ENCODE measurements at places on chromosomes 2 and 18.

DNA sequence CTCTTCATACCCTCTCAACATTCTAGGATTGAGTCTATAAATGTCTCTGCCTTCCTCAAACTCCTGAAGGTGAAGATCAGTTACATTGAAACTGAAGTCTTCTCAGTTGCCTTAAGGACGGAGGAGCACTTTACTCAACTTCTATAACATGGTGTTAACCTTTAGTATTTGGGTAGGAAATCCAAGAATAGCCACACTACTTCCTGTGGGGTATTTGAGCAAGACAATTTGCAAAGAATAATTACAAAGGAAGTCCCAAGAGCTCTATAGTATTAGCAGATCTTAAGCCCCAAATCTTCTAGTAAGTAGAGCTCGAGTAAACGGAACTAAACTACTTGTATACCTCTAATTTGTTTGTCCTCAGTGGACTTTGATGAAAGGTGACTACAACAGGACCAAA, 80.9 kb downstream of the SP100 start:
- DNase-seq, result no peak

DNA sequence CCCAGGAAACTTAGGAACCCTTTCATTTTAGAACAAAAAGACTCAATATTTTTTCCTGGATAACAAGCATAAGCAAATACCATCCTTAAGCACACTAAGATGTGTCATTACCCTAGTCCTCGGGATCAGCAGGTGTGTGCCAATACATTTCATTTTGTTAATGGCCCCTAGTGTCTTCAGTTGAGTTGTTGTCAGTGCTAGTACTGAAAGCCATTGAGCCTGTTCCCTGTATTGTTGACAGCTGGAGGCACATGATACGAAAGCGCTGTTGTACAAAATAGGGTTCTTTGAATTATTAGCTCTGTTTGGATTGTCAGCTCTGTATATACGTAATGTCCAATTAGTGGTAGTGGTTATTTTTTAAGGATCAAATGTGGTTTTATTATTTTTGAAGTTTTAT, 29.5 kb downstream of the VAPA start:
- DNase-seq, result no peak

DNA sequence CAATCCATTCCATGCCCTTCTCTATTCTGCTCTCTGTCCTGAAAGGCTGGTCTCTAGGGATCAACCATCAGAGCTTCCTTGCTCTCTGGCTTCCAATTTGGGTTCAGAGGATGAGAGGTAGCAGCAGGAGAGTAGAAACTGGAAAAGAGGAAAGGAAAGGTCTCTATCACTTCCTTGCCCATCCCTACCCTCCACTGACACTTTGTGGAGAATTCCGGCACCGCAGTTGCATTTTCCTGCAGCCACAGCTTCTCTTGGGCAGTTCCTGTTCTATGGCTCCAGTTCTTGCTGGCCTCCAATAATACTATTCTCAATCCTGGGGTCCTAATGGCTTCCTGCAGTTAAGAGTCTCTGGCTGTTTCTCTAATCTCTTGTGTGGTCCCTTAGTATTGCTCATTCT, 13.3 kb upstream of the IMPACT start:
- no peak for DNase-seq

GRCh38 chr2:189613077-189613636, 32.6 kb upstream of the SLC40A1 start:
- no peak for DNase-seq

DNA sequence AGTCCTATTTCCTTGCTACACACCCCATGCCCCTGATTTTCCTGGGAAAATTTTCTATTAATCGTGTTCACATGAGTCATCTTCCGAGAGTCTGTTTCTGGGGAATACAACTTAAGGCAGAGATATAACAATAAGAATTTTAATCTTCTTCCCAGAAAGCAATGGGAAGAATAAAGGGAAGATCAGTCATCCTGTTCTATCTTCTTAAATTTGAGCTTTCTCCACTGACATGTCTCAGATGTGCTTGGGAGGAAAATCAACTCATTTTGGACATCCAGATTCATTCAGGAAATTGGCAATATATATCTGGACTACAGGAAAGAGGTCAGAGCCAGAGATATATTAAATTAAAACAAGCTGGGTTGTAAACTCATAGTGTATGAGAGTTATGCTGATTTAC, 62.3 kb upstream of the SPAG16 start:
- no peak for DNase-seq

DNA sequence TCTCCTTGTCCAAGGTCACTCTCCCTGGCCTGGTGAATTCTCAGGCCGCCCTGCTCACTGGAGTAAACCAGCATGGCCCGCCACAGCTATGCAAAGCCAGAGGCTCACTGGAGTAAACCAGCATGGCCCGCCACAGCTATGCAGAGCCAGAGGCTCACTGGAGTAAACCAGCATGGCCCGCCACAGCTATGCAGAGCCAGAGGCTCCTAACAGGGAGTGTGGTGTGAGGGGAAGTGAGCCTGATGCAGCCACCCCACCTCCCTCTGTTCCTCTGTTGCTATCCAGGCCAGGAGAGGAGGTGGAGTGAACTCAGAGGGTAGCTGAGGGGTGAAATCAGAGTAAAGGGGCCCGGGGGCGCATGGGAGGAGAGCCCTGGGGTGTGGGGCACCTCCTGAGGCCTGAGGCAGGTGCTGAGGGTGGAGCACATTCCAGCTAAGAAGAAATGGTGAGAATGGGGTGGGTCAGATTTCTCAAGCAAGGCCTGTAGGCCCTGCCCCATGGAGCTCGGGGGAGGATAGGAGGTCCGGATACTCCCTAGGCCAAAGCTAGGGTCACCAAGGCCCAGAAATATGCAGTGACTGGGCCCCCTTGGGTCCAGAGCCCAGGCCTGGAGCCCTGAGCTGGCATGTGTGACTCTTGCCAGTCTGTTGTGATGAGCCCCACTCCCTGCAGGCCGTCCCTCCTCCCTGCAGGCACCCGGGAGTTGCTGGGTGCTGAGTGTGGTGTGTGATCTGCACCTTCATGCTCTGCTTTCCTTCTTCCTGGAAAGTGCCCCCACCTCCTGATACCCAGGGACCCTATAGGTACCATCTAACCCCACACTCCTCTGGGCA, 1.5 kb downstream of the ATP6V1B1 start:
- no peak for DNase-seq

GRCh38 chr2:239827523-239827890, 197.6 kb downstream of the NDUFA10 start:
- DNase-seq, result no peak

DNA sequence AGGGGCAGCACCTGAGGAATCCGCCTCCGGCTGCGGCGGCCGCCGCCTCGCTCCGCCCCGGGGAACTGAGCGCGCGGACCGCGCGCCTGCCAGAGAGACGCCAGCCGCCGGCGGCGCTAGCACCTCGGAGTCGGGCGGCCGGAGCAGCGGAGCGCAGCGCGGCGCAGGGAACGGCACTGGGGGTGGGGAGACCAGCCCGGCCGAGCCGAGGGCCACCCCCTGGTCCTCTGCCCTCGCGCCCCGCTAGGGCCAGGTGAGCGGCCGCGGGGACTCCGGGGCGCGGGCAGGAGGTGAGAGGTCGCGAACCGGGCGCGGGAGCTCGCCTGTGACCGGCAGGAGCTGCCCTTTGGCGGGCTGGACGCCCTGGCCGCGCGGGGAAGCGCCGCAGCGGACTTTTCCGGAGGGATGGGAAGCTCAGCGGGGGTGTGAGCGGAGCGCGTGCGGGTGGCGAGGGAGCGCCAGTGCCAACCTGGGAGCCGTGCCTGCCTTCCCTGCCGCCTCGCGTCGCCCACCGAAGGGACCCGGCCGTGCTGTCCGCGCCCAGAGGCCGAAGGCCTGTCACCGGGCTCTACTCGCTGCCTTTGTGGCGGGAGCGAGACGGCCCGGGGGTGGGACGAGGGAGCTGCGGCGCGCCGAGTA, at the start of gene GREB1L:
GREB1L (plus strand) TSS at position 92 of the 639 bp plus-strand sequence. CDS start 141,287 bp downstream, outside the sequence.
- no peak for DNase-seq

- DNase-seq, result no peak
These were observed 243.5 kb downstream of the GBX2 start for GRCh38 chr2:235924675-235925063.

DNA sequence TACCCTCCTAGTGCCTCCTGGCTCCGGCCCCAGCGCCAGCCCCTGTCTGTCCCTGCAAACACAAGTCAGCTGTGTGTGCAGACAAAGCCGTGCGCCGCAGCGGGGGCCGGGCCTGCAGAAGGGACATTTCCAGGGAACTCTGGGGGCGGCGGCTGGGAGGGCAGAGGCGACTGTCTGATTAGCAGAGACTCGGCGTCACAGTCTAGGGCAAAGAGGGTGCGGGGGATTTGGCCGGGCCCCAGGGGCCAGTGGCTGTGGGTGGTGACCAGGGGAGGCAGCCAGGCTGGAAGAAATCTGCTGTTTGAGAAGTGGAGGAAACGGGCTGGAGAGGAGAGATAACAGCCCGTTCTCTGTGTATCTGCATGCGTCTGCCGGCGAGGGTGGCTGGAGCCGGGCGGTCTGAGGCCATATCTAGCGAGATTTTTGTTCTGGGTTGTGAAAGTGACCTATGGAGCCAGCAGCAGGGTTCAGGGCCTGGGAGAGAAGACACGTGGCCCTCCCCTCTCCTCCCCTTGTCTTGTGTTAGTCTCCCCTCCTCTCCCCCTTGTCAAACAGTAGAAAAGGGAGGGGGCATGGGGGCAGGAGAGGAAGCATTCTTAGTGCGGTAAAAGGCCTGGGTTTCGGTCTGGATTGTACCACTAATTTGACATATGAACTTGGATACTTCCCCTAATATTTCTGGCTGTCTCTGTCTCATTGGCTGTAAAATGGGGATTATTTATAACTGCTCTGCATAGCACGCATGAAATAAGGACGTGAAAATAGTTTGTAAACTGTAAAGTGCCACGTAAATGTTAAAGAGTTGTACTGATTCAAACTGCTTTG, 169.4 kb downstream of the SMAD7 start:
- no peak for DNase-seq

DNA sequence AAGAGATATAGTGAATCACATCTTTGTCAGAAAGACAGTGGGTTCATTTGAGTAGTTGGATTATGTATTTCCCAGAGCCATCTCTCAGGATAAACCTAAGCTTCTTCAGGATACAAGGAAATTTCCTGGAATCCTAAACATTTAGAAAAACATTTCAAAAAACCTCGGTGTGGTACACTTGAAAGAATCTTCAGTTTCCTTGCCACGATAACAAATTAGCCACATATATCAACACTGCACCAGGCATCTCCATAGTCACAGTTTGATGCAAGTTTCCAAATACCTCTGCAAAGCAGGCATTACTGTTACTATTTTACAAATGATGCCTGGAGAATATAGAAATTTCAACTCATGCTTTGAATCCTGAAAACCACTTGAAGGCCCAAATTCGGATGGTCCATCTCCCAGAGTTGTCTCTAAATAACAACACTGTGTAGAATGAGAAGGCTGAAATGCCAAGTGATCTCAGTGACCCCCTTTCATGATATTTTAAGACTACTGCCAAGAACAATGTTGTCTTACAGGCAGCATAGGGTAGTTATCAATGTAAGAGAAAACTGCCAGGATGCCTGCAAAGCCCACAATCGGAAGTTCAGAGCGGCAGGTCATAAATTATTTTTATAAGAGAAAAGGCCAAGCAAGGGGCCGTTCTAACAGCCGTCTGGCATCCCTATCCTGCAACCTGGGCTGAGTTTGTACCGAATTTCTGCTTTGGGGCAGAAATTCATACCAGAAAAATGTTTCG, 307.9 kb downstream of the TXNL1 start:
- no peak for DNase-seq

GRCh38 chr2:99984799-99985515, 157.4 kb downstream of the AFF3 start:
- DNase-seq, result no peak

- no peak for DNase-seq
These were observed 54.8 kb downstream of the ABI2 start for GRCh38 chr2:203383038-203383437.

DNA sequence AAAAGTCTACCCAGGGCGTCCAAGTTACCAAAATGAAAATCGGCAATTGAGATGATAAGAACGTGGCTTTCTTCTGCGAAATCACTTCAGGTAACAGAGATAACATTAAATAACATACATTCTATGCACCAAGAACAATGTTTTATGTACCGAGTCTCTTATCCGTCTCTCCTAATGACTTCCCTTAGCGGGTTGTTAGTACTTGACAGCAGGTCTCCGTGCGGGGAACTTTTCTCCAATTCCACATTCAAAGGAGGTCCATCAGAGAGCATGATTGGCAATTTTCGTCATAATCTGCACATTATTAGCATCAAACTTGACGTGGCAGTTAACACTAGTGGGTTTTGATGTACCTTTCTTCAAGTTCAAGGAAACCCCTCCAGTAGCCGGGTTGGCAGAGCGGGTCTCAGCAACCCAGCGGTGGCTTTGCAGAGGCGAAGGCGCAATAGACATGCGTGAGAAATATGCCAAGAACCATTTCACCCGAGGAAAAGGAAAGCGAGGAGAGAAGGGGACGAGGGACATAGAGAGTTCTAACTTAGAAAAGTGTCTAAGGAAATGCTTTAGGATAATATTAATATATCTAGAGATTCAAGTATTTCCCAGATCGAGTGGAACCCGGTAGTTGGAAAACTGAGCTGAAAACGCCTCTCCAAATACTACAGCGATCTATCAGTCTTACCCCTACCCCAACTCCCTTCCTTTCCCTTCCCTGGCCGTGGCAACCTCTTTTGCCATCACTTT, 5.0 kb downstream of the EVX2 start:
- no peak for DNase-seq

DNA sequence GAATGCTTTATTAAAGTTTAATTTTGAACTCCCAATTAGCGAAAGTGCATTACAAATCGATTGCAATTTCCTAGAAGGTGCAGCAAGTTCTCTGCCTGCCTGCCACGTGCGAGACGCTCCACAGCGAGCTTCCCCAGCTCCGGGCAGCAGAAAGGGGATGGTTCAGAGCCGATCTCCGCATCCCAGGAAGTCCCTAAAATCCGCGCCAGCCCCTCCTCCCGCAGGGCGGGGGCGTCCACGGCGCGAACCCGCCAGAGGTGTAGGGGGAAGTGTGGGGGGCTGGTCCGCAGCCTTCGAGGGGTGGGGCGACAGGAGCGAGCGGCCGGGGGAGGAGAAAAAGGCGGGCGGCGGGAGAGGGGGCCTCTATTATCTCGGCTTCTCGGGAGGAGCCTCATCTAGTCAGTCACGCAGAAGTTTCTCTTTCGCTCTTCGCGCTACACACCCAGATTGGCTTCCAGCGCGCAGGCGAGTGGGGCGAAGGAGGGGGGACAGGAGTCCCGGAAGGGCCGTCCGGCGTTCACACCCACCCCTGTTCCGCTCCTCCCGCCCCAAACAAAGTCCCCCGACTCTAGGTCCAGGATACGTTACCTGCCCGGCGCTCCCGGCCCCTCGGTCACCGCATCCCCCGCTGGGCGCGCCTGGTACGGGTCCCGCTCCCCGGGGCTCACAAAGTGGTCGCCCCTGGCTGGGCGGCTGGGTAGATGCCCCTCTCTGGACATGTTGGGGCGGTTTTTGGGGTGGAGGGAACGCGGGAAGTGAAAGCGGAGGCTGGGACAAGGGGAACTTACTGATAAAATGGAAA, 9.1 kb upstream of the NR4A2 start:
- DNase-seq, result peak; percentile 73
